Gastrocnemius medialis (tissue), 4 donors: ENCODE measurements at places on chromosomes 2 and 18.

- DNase-seq, result no peak
Observed at GRCh38 chr18:44786257-44786656, 105.6 kb downstream of the SETBP1 start.

DNA sequence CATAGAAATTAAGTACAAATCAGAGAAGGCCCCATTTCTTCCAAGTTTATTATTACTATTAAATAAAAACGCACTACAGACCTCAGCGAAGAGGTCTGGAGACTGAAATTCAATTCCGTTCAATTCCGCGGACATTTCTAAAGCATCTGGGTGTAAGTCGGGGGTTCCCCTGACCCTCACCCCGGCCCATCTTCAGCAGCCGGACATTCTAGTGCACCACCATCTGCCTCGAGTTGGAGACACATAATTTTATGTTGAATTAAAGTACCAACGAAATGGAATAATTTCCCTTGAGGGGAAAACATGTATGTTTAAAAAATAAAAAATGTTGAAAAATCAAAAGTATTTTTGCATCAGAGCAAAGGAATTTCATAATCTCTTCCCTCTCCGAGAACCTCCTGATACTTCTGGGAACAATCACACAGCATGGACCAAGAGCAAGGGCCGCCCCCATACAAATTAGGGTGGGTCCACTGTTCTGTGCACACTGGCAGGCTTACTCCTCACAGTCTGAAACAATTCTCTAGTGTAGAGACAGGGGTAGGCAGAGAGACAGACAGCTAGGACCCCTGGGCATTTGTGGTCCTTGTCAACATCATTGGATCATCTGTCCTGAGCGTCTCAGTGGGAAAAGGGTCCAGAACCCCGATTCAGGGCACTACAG lies 29.3 kb downstream of the MBP start:
- DNase-seq, result no peak

GRCh38 chr2:233844836-233845235 lies 9.5 kb downstream of the HJURP start:
- DNase-seq, result no peak

DNA sequence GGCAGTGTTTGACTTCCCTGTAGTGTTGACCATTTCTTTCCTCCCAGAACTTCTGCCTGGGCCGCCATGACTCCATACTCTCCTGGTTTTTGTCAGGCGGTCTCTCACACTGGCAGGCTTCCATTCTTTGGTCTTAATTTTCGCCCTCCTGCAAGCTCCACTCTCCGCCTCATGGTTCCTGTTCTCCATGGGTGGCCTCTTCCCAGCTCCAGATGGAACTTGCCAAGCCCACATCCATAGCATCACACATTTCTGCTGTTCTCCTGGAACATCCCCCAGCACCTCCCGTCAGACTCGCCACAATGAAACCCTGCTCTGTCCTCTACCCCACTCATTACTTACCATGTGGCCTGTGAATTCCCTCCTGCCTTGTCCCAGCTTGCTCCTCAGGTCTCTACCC lies 896 bp upstream of the AFF3 start:
- DNase-seq, result no peak

- no peak for DNase-seq
Observed at GRCh38 chr2:1802469-1803216, 58.3 kb upstream of the PXDN start.

- no peak for DNase-seq
Observed at GRCh38 chr18:26863921-26864497, 1.5 kb downstream of the AQP4 start.

GRCh38 chr18:55779691-55780585 lies 191.9 kb upstream of the TCF4 start:
- no peak for DNase-seq

GRCh38 chr18:56000041-56000440 lies 412.0 kb upstream of the TCF4 start:
- no peak for DNase-seq

- DNase-seq, result no peak
Observed at GRCh38 chr18:77528872-77529271, 279.2 kb downstream of the GALR1 start.
